ENCODE measurements at places on chromosomes 2 and 18. TPM values are rescaled to one million over a fixed set of nuclear protein-coding genes. Genes with fewer than 3 reads are reported as not detected.

ERICH2 gene
- not detected for total RNA-seq

FOXI3 gene
- not detected for total RNA-seq

SULT6B1 gene
- not detected for total RNA-seq

GALNT13 gene
- 0.04 TPM for total RNA-seq

DUSP19 gene
- 1.2 TPM for total RNA-seq

PAIP2B gene
- 9.8 TPM for total RNA-seq

IL36RN gene
- total RNA-seq, result 64.1 TPM

ATP6V1B1 gene
- total RNA-seq, result 2.4 TPM

EPB41L3 gene
- total RNA-seq, result 16.3 TPM

MYO7B gene
- total RNA-seq, result 0.04 TPM

GBX2 gene
- total RNA-seq, result not detected

AQP4 gene
- total RNA-seq, result 0.08 TPM
